CD8-positive, alpha-beta memory T cell (primary cell): ENCODE measurements at places on chromosomes 2 and 18. TPM values are rescaled to one million over a fixed set of nuclear protein-coding genes. Genes with fewer than 3 reads are reported as not detected.

Gene ECEL1
- total RNA-seq, result not detected

Gene DSC3
- not detected for total RNA-seq

Gene SERPINB7
- total RNA-seq, result not detected

Gene TACR1
- not detected for total RNA-seq

Gene ADAM23
- 0.98 TPM for total RNA-seq

Gene PAIP2B
- total RNA-seq, result 2.3 TPM

Gene DSG2
- total RNA-seq, result 0.09 TPM

Gene REG3A
- not detected for total RNA-seq

Gene KLF11
- 7.5 TPM for total RNA-seq

DNA sequence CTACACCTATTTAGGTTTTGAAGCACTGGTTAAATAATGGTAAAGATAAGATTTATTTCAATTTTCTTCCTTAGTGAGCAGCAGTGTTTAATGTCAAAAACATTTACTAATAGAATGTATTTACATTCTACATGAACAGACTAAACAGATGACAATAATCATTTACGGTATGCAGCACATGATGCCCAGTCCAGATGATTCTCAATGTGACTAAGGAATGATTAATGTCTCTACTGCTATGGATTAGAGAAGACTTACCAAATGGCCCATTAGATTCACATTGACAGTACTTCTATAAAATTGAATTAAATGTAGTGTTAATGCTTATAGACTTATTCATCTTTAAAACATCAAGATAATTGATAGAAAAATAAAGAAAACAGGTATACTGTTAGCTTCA is 22.1 kb upstream of the SLC5A7 start:
- DNase-seq, result no peak
- no peak overlapping the region for H3K4me3 ChIP-seq
- H3K27me3 ChIP-seq, result no peaks in the 10 kb centered on the region
- H3K36me3 ChIP-seq, result no peaks in the 10 kb centered on the region
